ENCODE measurements at places on chromosomes 5 and 9. TPM values are rescaled to one million over a fixed set of nuclear protein-coding genes. Genes with fewer than 3 reads are reported as not detected.

Gene ZNF658
- 5.9 TPM for total RNA-seq

Gene COL23A1
- 0.21 TPM for total RNA-seq

DNA sequence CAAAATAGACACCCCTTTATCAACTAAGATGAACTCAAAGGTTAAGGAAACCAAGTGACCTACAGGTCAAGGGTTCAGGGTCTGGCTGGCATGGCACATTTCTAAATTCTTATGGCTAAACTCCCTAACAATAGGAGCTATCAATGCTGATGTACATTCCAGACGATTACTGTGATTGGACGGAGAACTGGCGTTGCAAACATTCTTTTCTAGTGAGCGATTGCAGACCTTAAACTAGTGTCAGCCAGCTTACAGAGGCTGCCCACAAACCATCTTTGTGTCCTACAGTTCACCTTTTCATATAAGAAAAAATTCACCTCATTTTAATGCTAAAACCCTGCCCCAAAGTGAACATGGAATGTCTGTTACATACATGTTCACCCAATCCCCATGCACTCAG, 382.9 kb downstream of the MAT2B start:
- no peak for DNase-seq

DNA sequence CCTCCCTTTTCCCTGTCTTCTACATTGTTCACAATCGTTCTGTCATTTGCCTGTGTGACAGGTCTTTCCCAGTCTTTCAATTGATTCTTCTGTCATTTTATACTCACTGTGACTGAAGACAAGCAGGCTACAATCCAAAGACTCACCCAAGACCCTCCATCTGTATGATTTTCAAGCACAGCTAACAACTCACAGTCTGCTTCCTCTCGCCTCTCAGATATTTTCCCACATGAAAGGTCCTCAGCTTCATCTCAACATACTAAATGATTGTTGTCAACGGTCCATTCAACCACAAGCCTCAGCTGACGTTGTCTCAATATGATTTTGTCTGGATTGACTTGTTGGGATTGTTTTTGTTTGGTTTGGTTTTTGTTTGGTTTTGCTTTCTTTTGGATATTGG, 346.5 kb downstream of the NFIB start:
- no peak for DNase-seq

- no peak for DNase-seq
Measured at GRCh38 chr5:59785676-59786333, 107.7 kb downstream of the PDE4D start.

DNA sequence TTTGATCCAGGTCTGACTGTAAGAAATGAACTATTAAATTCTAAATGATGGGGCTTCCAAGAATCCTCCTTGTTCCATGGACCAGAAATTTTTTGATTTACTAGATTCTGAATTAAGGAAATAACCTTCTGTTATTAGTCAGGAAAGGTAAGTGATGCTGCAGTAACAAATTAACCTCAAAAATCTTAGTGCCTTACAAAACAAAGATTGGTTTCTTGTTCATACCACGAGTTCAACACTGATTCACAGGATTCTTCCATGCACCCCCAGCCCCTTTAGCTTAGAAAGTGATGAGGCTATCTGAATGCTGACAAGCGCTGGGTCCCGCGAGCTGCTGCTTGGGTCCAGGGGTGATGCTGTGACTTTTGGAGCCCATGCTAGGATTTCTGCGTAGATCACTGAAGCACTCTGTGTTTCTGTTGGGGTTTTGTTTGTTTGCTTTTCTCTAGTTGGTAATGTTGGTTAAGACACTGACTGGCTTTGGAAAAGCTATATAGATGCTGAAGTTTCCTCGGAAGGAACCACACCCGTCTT, 52.3 kb downstream of the COL15A1 start:
- no peak for DNase-seq

DNA sequence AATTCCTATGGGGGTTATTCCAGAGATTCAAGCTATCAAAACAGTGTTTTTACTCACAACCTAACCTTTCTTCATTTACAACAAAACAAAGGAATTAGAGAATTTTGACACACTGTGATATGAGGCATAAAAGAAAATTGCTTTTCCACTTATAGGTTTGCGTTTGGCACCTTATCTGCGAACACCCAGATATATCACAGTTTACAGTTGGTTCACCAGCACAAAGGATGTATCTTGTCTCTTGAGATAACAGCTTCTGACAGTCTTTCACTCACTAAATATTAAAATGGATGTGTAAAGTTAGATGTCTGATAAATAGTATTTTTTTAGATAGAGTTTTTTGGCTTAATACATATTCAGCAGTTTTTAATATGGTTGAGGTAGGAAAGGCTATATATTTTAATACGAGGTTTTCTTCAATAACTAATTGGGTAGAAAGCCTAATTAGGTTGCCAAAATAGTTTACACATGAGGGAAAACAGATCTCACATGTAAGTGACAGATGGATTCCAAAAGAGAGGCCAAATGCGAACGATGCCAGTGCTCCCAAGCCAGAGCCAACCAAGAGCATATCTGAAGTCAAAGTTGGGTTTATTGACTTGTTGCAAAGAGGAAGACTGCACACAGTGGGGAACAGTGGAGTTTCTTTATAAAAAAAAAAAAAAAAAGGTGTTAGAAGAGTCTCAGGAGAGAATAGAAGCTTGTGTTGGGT, 1495.2 kb downstream of the MAT2B start:
- no peak for DNase-seq

GRCh38 chr9:90022474-90022873, 417.7 kb downstream of the GADD45G start:
- peak; percentile 59 for DNase-seq

GRCh38 chr5:180140079-180140554, 68.6 kb upstream of the RNF130 start:
- DNase-seq = no peak

- DNase-seq = peak; percentile 23
Measured at GRCh38 chr5:110063640-110064602, 374.2 kb downstream of the MAN2A1 start.

GRCh38 chr9:136267261-136268111, 21.9 kb upstream of the QSOX2 start:
- DNase-seq = peak; percentile 66
